Right renal cortex interstitium (tissue), 3 donors: ENCODE measurements at places on chromosomes 13 and 19.
A peak's percentile ranks its signal among the peaks of the same experiment; 100 is the strongest.

GRCh38 chr13:51423766-51424165, 29.1 kb downstream of the INTS6 start:
- DNase-seq = no peak

- no peak for DNase-seq
Measured at GRCh38 chr13:41492432-41493260, 35.3 kb downstream of the RGCC start.

DNA sequence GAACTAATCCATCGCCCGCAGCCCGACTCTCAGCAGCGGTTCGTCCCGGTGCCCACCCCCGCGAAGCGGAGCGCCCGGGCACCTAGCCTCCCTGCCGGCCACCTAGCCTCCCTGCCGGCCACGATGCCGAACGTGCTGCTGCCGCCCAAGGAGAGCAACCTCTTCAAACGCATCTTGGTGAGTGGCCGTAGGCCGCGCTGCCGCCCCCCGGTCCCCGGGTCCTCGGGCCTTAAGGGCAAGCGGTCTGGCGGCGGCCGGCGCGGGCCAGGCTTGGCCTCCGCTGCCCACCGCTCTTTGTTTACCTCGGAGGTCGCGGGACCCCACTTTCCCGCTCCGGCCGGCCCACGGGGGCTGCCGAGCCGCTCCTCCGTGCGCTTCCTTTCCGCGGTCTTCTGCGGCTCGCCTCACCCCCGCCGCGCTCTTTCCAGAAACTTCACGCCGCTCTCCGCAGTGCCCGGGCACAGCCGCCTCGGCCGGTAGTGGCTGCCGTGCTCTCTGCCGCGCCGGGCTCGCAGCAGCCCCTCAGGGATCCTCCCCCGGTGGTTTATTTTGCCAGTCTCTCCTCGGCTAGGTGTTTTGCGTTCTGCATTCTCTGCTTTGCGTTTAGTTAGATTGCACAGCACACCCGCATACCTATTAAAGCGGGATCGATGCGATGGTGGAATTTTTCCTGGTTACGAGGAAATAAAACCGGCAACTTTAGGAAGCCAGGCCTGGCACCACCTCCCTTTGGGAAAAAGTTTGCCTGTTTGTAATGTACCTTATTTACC, 524 bp downstream of the NAA16 start:
- DNase-seq = peak; percentile 23

GRCh38 chr19:2317300-2317699, 9.3 kb upstream of the LINGO3 start:
- no peak for DNase-seq

- no peak for DNase-seq
Measured at GRCh38 chr13:99464441-99464949, 36.8 kb upstream of the TM9SF2 start.

DNA sequence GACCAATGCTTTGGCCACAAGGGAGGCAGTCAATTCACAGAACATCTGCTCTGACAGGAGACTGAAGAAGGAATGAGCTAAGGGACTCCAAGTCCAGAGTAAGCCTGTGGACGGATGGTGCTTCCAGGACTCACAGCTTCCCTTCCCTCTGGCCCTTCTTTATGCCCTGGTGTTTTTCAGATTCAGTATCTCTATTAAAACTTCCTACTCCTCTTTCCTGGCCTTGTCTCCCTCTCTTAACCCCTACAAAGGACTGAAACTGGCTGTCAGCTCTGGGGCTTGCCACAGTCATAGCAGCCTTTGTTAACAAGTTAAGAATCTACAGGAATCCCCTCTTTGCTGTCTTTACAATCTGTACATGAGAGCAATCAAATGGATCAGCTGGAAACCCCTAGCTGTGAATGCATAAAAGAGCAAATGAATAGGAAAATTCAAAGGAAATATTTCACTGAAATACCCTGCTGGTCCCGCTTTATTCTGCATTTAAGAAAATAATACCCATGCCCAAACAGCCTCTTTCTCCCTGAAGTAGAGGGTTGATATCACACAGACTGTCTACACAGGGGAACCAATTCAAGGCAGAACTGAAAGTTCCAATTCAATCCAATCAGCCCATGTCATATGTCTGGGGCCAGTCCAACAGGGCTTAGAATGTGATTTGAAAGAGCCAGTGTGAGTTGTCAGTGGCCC, 192.3 kb downstream of the MZT1 start:
- no peak for DNase-seq

DNA sequence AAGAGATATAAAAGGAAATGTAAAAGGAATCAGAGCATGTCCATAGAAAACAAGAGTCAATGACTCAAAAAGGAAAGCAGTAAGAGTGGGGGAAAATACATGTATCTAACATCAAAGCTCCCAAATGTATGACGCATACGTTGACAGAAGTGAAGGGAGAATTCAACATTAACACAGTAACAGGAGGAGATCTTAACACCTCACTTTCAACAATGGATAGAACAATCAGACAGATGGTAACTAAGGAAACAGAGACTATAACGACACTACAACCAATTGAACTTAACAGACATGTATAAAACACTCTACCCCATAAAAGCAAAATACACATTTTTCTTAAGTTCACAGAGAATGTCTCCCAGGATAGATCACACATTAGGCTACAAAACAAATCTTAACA, 774.8 kb upstream of the ARGLU1 start:
- no peak for DNase-seq

DNA sequence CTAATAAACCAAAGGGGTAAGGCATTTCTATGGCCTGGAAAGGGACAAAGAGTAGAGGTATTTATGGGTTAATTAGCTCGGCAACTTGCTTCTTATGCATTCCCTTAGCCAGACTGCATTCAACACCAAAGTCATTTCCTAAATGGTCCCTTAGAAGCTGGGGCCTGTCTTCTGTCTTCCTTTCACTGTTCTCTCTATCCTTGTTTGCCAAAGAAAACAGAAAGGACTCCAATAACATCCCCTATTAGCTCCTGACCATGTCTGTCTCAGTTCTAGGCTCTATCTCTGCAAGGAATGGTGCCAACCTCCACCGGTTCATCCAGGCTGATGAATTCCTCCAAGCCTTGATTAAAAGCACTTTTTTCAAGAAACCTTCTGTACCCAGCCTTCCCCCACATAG, 123.5 kb downstream of the KCTD12 start:
- no peak for DNase-seq

DNA sequence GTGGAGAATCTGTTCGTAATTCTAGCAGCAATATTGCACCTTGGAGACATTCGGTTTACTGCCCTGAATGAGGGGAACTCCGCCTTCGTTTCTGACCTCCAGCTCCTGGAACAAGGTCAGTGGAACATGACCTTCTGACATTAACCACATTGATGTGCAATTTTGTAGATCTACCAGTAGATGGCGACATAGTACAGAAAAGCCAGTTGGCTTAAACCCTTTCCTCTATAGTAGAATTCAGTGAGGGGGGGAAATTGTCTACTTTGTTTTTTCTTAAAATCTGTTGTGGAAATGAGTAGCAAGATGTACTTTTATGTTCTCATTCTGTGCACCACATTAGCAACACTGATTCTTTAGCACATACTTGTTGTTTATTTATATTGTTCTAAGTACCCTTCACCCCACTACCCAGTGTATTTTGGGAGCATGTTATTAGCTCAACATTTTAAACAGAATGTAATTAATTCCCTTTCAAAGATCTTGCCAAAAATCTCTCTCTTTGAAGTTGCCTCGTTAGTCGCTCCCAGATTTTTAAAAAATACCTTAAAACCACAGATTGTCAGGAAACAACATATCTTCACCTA, 332.2 kb downstream of the MYO16 start:
- DNase-seq = peak; percentile 26

GRCh38 chr13:36778083-36778671, 40.8 kb upstream of the RFXAP start:
- DNase-seq = peak; percentile 57

GRCh38 chr13:74839656-74840055, 642.3 kb downstream of the TBC1D4 start:
- no peak for DNase-seq

DNA sequence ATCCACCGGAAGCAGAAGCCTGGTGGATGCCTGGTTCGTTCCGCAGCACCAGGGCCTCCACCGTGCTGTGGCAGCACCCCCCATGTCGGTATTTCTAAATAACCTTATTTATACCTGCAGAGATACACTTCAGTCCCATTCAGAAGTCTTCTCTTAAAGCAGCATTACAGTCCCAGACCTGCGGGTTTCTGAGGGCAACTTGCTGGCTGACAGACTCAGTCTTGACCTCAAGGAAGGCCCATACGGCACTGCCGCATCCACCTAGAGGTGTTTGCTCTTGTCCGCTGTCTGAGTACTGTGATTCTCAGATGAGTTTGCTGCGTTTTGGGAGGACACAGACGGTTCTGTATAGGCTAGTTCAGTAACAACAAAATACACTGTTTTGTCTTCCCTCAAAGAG, 16.9 kb upstream of the TEX29 start:
- DNase-seq = no peak

DNA sequence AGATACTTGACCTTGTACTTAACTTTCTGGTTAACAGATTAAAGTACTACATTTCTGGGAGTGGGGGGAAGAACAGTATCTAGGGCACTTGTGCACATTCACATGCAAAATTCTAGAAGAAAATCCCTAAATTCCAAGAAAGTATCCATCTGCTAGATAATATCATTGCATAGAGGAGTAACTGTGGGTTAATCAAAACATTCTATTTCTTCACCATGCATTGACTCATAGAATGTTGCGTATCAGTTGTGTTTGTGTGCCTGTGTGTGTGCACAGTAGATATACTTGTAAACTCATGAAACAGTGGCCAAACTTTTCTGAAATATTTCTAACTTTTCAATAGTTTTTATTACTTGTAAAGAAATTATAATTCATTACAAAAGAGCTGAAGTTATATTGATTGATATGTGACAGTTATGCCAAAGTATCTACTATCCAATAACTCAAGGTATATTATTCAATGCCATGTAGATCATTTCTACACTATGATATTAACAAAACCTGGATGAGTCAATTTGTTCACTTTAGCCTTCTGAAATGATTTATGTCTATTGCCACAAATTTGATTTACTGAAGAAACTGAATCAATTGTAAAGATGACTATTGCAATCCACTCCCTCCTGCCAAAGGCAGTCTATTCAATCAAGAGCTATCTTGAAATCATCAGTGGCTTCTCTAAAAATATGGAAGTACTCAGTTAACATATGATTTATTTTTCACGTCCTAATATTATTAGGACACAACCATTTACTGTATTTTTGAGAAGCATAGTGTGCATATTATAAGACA, 756.7 kb upstream of the ARGLU1 start:
- DNase-seq = no peak

- no peak for DNase-seq
Measured at GRCh38 chr13:94416454-94417080, 62.9 kb downstream of the DCT start.

DNA sequence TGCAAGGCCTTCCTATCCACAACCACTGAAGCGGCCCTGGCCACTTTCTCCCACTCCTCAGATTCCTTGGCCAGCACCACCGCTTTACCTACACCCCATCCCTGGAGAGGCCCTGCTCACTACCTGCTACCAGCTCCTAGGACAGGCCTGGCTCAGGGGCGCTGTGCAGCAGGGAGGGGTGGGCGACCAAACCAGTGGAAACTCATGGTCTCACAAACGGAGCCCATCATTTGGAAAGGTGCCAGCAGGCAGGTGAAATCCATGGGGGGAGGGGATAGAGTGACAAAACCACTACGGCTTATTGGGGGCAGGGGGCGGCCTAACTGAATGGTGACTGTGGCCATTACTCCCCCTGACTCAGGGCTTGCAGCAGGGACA, 27.6 kb downstream of the C19orf47 start:
- DNase-seq = no peak

DNA sequence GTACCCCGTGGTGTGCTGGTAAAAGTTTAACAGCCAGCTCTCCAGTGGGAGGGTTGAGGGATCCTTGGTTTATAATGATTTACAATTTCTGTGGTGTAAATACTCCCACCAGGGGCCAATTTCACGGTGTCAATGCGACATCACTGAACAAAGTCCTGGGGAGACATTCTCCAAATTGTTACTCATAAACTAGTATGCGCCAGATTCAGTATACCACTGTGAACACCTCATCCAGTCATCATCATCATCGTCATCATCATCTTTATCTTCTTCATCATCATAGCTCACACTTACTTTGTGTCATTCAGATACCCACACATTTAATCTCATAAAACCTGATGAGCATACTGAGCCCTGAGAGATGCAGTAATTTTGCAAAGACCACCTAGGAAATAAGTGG, 17.2 kb upstream of the TNFSF14 start:
- DNase-seq = no peak

DNA sequence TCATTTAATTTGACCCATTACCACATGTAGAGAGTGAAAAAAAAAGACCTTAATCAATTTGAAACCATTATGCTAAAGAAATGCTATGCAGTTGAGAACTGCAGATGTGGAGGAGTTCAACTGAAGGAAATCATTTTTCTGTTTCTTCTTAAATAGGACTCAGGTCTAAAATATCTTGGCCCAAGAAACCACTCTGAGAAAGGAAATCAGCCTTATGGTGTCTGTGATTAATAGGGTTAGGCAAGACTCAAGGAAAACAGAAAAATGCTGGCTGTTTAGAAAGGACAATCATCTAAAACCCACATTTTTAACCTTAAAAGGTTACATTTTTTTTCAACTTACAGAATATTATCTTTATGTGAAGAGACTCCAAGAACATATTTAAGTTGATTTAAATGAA, 1.9 kb upstream of the SLITRK1 start:
- DNase-seq = no peak

- DNase-seq = no peak
Measured at GRCh38 chr13:33069365-33069764, 53.1 kb downstream of the KL start.

GRCh38 chr13:40013554-40013953, 358.1 kb downstream of the COG6 start:
- no peak for DNase-seq

GRCh38 chr13:57734306-57734705, 102.8 kb downstream of the PCDH17 start:
- no peak for DNase-seq
